ENCODE measurements at places on chromosomes 2 and 18. TPM values are rescaled to one million over a fixed set of nuclear protein-coding genes. Genes with fewer than 3 reads are reported as not detected.
A peak's percentile ranks its signal among the peaks of the same experiment; 100 is the strongest.

Gene CHAC2
- total RNA-seq, result 1.5 TPM

Gene SLC4A3
- not detected for total RNA-seq

GRCh38 chr2:204551512-204551863 is 6.2 kb downstream of the PARD3B start:
- H3K36me3 ChIP-seq, result no peaks in the 10 kb centered on the region
- H3K27me3 ChIP-seq, result no peaks in the 10 kb centered on the region
- DNase-seq, result no peak
- H3K27ac ChIP-seq, result no peak overlapping the region
- no peaks in the 10 kb centered on the region for H3K4me1 ChIP-seq
- H3K4me3 ChIP-seq, result no peak overlapping the region

DNA sequence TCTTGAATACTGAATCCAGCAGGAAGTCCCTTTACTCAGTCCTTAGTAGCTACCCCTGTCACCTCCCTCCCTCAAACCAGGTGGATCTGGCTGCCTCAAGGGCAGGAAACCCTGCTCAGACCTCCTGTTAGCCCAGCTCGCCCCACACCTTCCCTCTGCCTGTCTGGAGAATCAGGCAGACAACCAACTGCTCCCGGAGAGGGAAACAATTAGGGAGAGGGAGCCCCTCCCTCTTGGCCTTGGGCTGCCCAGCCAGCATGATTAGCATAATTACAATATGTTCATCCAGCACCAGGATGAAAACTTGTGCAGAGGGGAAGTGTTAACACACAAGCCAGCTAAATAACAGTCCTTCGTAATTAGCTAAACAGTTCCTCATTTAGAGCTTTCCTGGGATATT is 185.5 kb downstream of the C1D start:
- H3K4me3 ChIP-seq, result no peak overlapping the region
- no peak overlapping the region for H3K27ac ChIP-seq
- H3K36me3 ChIP-seq, result no peaks in the 10 kb centered on the region
- H3K4me1 ChIP-seq, result no peaks in the 10 kb centered on the region
- no peaks in the 10 kb centered on the region for H3K27me3 ChIP-seq

DNA sequence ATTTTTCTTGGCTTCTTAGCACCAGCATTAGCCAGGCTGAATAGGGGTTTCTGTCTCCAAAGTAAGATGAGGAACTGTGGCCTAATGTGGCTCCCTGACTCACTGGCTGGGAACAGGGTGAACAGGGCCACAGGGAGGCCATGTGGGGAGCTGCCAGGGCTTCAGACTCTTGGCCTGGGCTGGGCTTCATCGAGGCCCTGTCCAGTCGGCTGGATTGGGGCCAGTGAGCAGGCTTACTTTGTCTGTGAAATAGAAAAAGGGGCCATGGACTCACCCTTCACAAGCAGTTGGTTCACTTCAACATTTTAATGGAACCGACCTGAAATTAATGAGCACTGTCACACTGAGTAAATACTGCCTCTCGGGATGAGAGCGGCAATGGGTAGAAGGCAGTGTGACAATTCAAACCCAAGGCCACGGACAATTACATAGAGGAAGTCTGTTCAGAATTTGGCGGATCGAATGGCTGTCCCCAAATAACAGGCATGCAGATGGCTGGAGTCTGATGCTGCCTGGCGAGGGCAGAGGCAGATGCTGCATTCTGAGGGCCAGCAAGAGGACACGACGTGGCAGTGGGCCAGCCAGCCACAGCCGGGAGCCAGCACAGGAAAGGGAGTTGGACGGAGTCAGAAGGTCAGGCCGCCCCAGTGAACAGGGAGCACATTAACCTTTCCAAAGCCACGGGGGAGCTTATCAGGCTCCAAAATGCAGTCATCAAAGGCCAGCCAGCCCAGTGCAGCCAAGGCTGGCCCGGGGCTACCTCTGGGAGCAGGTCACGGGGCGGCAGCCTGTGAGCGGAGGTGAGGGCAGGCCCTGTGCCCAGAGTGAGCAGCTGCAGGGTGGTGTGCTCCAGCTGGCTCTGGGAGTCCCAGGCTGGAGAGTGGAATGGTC is 146.6 kb upstream of the REV1 start:
- no peaks in the 10 kb centered on the region for H3K27me3 ChIP-seq
- DNase-seq, result no peak
- no peaks in the 10 kb centered on the region for H3K4me1 ChIP-seq
- H3K36me3 ChIP-seq, result no peaks in the 10 kb centered on the region

GRCh38 chr2:105224444-105224843 is 17.1 kb upstream of the GPR45 start:
- H3K4me3 ChIP-seq, result no peak overlapping the region
- DNase-seq, result no peak
- H3K27ac ChIP-seq, result no peak overlapping the region
- no peaks in the 10 kb centered on the region for H3K36me3 ChIP-seq
- H3K4me1 ChIP-seq, result no peaks in the 10 kb centered on the region

DNA sequence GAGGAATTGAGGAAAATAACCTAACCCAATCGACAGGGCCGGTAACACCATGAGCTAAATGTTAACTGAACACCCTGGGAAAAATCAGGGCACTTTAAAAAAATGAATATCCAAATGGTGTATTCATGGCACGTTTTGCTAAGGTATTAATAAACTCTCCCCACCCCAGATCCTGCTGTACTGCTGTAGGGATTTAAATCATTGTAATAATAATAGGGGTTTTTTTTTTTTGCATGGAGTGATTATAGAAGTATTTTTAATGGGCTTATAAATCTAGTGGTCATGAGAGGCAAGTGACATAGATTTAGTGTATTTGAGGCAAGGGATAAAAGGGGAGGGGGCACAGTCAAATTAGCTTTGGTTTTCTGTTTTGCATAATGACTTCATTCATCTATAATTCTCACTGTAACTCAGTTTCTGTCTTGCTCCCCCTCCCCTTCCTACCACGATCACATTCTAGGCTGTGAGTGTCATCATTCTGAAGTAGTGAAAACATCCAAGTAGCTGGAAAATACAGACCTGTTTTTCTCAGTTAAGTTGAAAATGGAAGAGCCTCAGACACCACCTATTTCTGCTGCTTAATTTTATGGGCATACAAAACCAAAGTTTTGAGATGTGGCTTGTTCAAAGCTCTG is 18.2 kb upstream of the MGAT5 start:
- DNase-seq, result no peak
- no peaks in the 10 kb centered on the region for H3K36me3 ChIP-seq
- no peaks in the 10 kb centered on the region for H3K27me3 ChIP-seq
- H3K4me3 ChIP-seq, result no peak overlapping the region

- no peaks in the 10 kb centered on the region for H3K4me1 ChIP-seq
- DNase-seq, result no peak
- no peak overlapping the region for H3K4me3 ChIP-seq
- H3K27ac ChIP-seq, result no peak overlapping the region
These were observed 221.4 kb downstream of the IKZF2 start for GRCh38 chr2:212929971-212930370.

DNA sequence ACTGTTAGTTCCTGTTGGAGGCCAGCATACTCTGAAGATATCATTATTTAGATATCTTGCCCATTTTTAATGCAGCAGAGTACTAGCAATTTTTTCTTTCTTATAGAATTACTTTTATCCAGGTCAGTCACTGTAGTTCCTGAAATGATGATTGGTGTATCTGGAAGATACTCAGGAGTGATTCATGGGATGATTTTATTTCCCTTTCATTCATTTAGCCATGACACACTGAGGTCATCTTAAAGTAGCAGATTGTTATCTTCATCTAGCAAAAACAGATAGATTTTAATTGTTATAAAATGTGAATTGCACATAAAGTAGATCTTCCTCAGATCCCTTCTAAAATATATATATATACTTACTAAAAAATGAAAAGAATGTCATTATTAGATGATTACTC is 109.1 kb downstream of the PIK3C3 start:
- no peak for DNase-seq
- H3K4me1 ChIP-seq, result no peaks in the 10 kb centered on the region
- H3K36me3 ChIP-seq, result peaks cover 45% of the 10 kb centered on the region
- H3K27me3 ChIP-seq, result no peaks in the 10 kb centered on the region
- H3K4me3 ChIP-seq, result no peak overlapping the region

Gene CETN1
- total RNA-seq, result not detected

DNA sequence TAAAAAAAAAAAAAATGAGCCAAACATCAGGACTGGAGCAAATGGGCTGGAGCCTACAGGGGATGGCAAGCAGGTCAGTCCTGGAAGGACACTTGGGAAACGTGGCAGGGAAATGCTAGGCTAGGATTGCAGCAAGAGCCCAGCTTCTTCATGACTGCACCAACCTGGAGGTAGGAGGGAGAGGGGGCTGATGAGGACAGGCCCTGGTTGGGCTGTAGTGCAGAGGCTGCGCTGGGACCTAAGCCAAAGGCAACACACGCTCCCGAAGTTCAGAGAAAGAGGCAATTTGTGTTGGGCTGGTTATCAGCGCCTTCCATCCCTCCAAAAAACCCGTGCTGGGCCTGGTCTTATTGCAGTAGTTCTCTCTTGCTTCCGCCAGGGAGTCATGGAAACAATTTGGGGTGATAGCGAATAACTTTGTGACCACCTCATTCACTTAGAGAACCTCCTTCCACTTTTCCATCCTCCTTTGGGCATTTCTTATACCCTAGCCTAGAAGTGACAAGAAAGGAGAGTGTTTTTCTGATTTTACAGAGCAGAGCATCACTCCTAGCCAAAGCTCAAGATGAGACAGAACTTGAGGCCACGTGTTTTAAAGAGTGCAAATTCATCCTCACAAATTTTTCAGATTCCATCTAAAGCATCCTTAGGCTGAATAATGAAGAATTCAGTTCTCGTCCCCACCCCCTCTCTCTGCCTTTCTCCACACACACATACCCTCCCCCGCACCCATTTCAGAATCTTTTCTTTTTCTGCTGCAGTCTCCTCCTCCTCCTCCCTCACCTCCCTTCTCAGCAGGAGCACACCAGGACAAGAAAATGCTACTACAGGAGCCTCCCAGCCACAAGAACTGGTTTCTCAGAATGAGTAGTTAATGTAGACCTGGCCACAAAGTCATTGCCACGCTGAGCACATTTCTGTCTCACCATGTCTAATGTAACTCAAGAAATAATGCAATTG is 82.5 kb upstream of the STPG4 start:
- no peak overlapping the region for H3K4me3 ChIP-seq
- no peak for DNase-seq
- H3K4me1 ChIP-seq, result no peaks in the 10 kb centered on the region
- no peak overlapping the region for H3K27ac ChIP-seq
- H3K27me3 ChIP-seq, result no peaks in the 10 kb centered on the region

Gene RNU2-63P
- total RNA-seq, result 48.3 TPM

Gene SOX11
- total RNA-seq, result not detected

DNA sequence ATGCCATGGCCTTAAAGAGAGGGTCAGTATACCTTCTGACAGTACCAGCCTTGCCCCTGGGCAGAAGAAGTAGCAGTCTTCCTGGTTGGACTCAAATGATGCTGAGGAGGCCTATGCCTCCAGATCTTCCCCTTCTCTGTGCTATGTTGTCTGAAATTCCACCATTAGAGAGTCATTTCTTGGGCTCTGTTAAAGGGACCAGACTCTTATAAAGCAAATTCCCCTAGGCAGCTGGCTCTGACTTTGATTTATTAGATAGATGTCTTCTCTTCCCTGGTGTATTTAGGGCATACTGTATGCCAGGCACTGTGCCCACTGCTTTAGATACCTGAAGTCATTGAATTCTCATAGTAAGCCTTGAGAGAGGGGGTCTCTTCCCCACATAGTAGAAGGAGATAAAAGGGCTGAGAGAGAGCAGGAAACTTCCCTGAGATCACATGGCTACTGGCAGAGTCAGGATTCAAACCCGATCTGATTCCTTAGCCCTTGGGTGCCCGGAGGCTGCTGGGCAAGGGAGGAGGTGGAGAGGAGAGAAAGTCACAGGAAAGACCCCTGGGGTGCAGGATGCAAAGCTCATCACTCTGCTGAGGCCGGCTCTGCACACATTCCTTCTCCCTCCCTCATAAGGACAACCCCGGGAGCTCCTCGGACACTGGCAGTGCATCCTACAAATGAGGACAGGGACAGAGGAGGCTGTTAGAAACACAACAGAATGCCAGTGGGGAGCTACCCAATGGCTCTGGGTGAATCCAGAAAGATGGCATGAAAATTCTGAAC is 23.0 kb downstream of the COPS9 start:
- no peak overlapping the region for H3K27ac ChIP-seq
- H3K4me1 ChIP-seq, result no peaks in the 10 kb centered on the region
- no peak overlapping the region for H3K4me3 ChIP-seq
- H3K27me3 ChIP-seq, result peaks cover 2% of the 10 kb centered on the region
- no peaks in the 10 kb centered on the region for H3K36me3 ChIP-seq

DNA sequence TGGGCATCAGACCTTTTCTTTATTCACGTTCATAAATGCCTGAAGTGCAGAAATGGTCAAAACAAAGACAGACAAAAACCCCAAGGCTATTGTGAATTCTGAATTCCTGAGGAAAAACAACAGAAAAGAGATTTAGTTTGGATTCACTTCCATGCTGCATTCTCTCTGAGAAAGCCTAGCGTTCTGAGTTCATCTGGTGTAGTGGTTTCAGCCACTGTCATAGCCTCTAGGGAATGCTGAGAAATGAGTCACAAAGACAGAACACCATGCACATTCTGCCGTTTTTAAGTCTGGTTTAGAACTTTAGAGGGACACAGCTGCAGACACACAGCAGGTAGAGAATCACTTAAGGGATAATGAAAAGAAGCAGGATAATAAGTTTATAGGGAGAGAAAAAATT is 93.8 kb downstream of the LRP1B start:
- no peak overlapping the region for H3K4me3 ChIP-seq
- H3K27me3 ChIP-seq, result no peaks in the 10 kb centered on the region
- no peak overlapping the region for H3K27ac ChIP-seq
- no peak for DNase-seq
- no peaks in the 10 kb centered on the region for H3K36me3 ChIP-seq

- no peaks in the 10 kb centered on the region for H3K36me3 ChIP-seq
- H3K27me3 ChIP-seq, result peaks cover 4% of the 10 kb centered on the region
- DNase-seq, result peak; percentile 86
These were observed 13.7 kb upstream of the GAL3ST2 start for GRCh38 chr2:241762933-241763369.

Gene CYRIA
- 54.8 TPM for total RNA-seq

DNA sequence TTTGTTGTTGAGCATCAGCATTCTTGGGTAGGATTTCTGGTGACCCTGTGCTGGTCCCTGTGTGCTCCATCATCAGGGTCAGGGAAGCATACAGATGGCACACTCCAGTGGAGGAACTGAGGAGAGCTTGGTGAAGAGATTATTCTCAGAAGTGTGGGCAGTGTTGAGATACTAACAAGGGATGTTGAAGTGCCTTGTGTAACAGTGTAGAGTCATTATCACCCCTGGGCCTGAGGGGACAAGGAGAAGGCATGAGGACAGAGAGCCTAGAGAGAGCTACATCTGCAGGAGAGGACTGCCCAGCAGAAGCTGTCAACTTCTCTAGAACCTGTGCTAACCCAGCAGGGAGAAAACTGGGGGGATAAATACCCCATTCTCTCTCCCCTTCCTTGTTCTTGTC is 189.0 kb downstream of the PLCL1 start:
- no peaks in the 10 kb centered on the region for H3K27me3 ChIP-seq
- DNase-seq, result no peak

- peaks cover 20% of the 10 kb centered on the region for H3K4me1 ChIP-seq
- no peak overlapping the region for H3K4me3 ChIP-seq
- no peaks in the 10 kb centered on the region for H3K27me3 ChIP-seq
- peak; percentile 37 for DNase-seq
These were observed 12.8 kb upstream of the ALPP start for GRCh38 chr2:232365621-232366321.

Gene SLC40A1
- total RNA-seq, result 5.2 TPM

Data from natural killer cell (primary cell).